ENCODE measurements at places on chromosomes 1 and 21.

GRCh38 chr1:198298640-198299039, 141.8 kb downstream of the NEK7 start:
- DNase-seq, result no peak

DNA sequence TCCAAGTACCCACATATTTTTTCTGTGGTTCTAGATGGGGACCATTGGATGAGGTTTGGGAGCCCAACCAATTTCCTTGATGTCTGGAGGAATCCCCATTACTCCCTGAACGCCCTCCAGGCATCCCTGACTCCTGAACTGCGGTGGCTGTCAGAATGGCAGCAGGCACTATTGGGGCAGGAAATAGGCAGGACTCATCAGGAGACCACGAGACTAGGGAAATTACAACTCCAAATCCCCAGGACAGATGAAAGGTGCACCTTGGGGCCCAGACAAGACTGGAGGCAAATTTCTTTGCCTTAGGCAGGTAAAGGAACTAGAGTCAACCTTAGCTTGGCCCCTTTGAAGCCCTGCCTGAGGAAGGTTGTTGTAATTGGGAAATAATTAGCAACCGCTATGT, 1.1 kb downstream of the CGN start:
- no peak for DNase-seq

- no peak for DNase-seq
Measured at GRCh38 chr1:3359756-3360440, 94.6 kb upstream of the ARHGEF16 start.

- DNase-seq, result no peak
Measured at GRCh38 chr1:231561647-231562383, 33.3 kb downstream of the TSNAX start.

GRCh38 chr21:23162198-23162946, 2164.2 kb downstream of the NCAM2 start:
- DNase-seq, result no peak

- no peak for DNase-seq
Measured at GRCh38 chr1:247376659-247377058, 39.3 kb upstream of the NLRP3 start.
